Kidney epithelial cell (primary cell): ENCODE measurements at places on chromosomes 5 and 9. TPM values are rescaled to one million over a fixed set of nuclear protein-coding genes. Genes with fewer than 3 reads are reported as not detected.

The HTR4 gene
- total RNA-seq, result not detected in 2 replicates

The UAP1L1 gene
- 9.7 and 11.7 TPM in 2 replicates for total RNA-seq

The PCDHGA2 gene
- 2.8 and 2.9 TPM in 2 replicates for total RNA-seq

The FBP1 gene
- 2.5 and 5.6 TPM in 2 replicates for total RNA-seq

The NTRK2 gene
- 0.96 and 1.5 TPM in 2 replicates for total RNA-seq

The C9orf152 gene
- not detected in 2 replicates for total RNA-seq

The OR4F3 gene
- not detected in 2 replicates for total RNA-seq

The SLC45A2 gene
- not detected in 2 replicates for total RNA-seq

The C1QTNF2 gene
- 0.07 TPM in 1 of 2 replicates, not detected in the other for total RNA-seq
